ENCODE measurements at places on chromosomes 7 and 10.

DNA sequence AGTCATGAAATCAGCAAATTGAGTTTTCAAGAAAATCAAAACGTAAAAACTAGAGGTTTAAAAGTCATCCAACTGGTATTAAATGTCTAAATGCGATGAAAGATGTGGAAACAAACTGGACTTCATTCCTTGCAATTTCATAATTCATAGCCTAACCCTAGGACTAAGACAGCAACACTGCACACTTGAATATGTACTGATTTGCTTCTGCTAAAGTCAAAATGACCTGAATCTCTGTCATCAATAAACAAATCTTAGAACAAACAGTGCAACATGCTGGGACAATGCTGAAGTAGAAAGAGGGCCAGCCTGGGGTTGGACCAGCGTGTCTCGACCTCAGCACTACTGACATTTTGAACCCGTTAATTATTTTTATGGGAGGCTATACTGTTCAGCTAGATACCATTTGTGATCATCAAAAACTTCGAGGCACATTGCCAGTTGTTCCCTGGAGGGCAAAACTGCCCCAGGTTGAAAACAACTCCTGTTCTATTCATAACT lies 47.1 kb downstream of the MYOF start:
- DNase-seq: no peak

DNA sequence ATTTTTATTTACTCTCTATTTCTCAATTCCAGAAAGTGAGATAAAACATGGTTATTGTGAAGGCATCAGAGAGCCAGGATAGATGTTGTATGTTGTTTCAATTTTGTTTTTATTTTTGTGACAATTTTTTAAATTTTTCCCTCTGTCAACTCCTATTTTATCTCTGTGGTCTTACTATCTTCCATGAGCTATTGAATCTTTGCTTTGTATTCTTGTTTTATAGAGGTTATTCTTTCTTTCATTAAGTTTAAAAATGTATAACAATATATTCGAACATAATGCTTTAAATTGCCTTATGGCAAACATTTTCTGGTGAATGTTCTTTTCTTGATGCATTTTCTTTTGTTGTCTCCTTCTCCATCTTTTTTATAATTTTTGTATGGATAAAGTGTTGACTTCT lies 78.4 kb downstream of the POU6F2 start:
- DNase-seq: no peak

DNA sequence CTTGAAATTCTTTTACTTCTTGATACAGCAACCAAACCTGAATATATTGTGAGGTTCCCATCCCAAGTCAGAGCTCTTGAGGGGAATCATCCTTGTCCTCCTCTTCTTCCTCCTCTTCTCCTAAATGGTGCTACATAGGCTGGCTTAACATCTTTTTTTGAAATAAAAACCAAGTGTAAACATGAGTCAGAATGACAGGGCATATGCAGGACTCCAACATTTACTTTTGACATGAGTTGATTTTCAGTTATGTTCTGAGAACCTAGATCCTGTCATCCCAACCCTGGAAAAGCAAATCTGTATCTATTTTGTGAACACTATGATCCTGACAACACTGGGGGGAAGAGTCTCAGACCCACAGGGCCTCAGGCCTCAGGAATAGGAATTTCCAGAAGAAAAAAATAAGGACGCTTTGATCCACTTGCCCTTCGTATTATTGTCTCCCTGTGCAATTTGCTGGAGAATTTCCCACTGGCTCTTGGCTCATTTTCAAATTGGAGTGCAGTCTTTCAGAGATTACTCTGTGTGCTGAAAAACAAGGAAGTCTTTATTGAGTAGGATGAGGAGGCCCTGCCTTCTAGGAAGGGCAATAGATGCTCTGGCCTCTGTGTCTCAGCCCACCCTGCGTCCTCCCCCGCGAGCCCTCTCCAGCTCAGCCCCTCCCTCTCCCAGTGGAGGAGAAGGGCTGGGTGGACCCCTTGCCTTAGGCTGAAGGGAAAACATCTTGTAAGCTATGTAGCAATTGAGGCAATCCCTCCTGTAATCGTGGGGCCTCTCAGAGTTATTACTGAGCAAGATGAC lies 121.6 kb downstream of the CREB5 start:
- no peak for DNase-seq

GRCh38 chr7:117837841-117838240 lies 35.4 kb downstream of the CTTNBP2 start:
- DNase-seq: peak; percentile 66

GRCh38 chr7:82017334-82017943 lies 247.6 kb upstream of the HGF start:
- no peak for DNase-seq

GRCh38 chr7:32153006-32153405 lies 82.8 kb upstream of the PDE1C start:
- DNase-seq: no peak

DNA sequence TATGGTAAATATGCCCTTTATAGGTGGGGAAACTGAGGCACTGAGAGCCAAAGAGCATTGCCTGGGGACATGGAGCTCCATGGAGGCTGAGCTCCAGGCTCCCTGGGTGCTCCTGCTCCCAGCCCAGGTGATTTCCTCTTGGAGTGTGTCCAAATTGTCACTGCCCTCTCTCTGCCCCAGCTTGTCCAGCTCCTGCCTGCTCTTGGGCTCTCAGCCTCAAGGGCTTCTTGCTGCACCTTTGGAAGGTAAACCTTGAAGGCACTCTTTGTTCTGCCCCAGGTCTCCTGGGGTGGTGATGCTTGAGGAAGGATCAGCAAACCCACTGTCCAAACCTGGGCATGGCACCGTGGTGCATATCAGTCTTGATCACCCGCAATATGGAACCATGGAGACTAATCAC lies 166.1 kb downstream of the RPS24 start:
- DNase-seq: no peak

DNA sequence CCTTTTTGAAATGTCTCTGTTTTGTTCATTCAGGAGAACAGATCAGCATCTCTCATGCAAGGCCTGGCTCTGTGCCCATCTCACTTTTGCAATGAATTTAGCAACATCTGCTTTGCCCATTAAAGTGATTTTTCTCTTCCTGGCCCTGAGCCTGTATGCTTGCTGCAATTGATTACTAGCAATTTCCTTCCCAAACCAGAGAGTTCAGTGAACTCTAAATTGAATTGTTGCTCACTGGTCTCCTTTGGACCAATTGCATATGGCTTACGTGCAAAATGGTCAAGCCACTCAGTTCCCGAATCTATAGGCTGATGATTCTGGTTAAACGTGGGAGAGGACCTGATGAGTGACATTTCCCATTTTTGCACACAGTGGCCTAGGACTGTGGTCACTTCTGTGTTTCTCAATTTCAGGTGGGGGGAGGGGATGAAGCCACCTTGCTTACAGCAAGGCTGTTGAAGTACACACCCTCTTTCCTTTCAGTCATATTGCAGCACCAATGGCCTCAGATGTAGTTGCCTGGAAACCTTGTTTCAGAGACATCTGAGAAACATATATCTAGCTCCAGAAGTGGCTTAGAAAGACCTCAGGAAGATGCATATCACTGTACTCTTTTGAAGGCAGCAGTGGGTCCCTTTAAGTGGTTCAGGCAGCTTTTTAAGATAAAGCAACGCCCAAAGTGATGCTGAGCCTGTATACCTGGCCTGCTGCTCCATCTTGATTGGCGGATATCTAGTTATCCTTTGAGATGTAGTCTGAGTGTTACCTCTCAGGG lies 201.4 kb downstream of the PTEN start:
- DNase-seq: no peak

DNA sequence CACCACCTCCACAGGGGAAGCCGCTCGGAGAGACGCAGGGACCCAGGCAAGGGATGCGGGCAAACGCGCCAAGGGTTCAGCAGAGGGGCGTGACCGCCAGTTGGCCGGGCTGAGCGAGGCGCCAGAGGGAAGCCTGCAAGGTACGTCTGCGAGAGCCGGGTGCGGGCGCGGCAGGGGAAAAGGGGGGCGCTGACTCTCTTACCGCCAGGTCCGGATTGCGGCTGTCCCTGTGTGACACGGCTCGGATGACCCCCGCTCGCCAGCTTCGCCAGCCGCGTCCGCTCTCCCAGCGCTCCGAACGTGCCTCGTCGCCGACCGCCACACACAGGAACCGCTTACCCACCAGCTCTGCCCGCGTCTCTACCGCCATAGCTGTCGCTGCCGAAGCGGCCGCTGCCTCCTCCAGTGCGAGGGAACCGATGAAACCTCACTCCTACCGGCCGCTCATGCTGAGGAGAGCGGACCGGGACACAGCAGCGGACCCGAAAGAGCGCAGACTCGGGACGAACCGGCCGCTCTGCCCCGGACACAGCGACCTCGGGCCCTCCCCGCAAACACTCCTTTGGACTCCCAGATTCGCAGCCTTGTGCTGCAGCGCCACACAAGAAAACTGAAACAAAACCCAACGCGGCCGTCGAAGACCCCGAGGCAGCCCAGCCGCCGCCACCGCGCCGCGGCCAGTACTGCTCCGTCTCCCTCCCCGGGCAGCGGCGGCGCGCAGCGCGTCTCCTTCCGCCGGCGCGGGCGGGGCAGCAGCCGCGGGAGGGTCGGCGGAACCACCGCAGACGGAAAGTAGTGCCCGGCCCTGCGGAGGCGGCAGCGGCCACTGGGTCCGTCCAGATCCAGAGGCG lies at the start of gene JMJD1C:
TSS of gene JMJD1C (minus strand) at position 685 of the 851 bp plus-strand sequence. CDS start at position 370, 315 bp downstream.
- DNase-seq: peak; percentile 91

DNA sequence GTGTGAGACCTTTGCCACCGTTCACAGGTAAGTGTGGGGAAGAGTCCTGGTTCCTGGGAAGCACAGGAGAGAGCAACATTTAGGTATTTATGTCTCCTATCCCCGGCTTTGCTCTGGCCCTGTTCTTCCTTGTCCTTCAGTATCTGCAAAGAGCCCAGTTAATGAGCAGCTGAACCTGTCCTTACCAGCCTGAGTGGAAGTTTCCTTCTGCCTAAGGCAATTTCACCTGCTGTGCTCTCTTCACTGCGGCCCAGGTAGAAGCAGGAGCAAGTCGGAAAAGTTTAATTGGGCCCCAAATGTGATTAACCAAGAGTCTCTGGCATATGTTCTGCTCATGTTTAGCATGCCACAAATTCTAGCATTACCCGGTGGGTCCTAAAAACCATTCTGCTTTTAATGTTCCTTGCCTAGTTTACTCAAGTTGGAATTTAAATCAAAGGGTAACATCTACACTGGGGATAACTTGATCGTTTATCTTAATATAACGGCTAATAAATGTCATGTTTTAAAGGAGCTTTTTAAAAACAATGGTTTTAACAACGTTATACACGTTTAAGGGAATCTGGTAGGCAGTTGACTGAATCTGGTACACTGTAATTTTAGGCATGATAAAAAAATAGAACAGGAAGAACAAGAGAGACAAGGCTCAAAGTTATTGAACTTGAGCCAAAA lies 817.1 kb downstream of the TYW1 start:
- DNase-seq: peak; percentile 54

- DNase-seq: no peak
Measured at GRCh38 chr10:30583778-30584415, 45.7 kb downstream of the LYZL2 start.
